ENCODE measurements at places on chromosomes 1 and 21. TPM values are rescaled to one million over a fixed set of nuclear protein-coding genes. Genes with fewer than 3 reads are reported as not detected.

DNA sequence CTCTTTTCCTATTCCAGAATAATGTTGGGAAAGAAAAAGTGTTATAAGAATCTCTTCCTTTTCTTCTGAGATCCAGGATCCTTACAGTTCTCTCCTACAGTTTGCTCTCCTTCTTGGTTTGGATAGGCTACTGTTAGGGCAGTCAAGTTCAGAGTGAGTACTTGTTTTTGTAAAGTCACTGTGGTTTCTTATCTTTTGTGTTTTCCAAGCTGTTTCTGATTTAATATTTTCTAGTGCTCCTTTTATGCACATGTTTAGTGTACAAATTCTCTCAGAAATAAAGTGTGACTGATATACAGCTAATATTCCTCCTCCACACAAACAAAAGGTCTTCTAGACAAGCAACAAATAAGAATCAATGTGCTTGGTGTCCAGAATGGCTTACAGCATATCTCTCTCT lies 107.7 kb downstream of the BACH1 start:
- H3K27ac ChIP-seq = no peak overlapping the region
- H3K36me3 ChIP-seq = no peaks in the 10 kb centered on the region
- DNase-seq = no peak

DNA sequence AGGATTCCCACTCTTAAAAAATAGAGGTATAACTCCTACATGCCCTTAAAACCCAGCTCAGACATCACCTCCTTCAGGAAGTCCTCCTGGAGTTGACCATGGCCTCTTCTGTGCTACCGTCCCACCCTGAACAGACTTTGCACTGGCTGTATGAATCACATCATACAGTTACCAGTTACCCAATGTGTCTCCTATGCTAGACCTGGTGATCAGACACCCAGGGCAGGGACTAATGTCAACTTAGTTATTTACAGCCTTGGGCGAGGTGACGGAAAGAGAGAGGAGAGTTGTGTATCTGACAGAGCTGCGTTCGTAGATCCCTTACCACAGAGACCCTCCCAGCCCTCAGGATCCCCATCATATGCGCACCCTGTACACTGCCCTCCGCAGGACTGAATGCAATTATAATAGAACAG lies 72.7 kb downstream of the SLC66A1 start:
- no peaks in the 10 kb centered on the region for H3K36me3 ChIP-seq
- peak overlapping the region; percentile 82 for H3K27ac ChIP-seq
- H3K4me3 ChIP-seq = no peak overlapping the region

GPR37L1 gene
- total RNA-seq = 0.06 TPM

PRR9 gene
- not detected for total RNA-seq

DNA sequence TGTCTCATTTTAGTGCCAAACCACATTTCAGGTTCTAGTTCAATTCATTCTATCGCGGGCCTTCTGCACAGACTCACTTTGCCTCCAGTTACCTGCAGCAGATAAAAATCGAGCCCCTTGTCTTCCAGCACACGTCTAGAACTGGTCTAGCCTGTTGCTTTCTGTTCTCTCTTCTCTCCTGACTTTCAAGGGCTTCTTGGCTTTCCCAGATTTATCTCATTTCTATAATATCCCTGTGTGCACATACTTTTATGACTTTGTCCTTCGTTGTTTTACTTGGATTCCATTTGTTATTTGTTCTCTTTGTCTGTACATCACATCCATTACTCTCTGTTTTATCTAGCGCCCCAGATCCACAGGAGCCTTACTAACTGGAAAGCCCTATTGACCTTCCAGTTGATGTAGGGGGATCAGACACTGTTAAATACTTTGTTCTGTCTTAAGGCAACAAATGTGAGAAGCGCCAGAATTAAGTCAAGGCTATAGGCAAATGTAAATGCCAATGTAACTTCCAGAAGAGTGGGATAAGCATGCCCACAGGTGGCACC lies 284.5 kb upstream of the ADGRL4 start:
- no peak overlapping the region for H3K4me3 ChIP-seq
- no peaks in the 10 kb centered on the region for H3K36me3 ChIP-seq
- peaks cover 6% of the 10 kb centered on the region for H3K4me1 ChIP-seq
- H3K27me3 ChIP-seq = no peaks in the 10 kb centered on the region
- no peak for DNase-seq

- H3K27ac ChIP-seq = no peak overlapping the region
- no peaks in the 10 kb centered on the region for H3K36me3 ChIP-seq
- H3K27me3 ChIP-seq = peaks cover 1% of the 10 kb centered on the region
- H3K4me1 ChIP-seq = no peaks in the 10 kb centered on the region
These were observed 5.8 kb upstream of the SDHB start for GRCh38 chr1:17059391-17060305.

DNA sequence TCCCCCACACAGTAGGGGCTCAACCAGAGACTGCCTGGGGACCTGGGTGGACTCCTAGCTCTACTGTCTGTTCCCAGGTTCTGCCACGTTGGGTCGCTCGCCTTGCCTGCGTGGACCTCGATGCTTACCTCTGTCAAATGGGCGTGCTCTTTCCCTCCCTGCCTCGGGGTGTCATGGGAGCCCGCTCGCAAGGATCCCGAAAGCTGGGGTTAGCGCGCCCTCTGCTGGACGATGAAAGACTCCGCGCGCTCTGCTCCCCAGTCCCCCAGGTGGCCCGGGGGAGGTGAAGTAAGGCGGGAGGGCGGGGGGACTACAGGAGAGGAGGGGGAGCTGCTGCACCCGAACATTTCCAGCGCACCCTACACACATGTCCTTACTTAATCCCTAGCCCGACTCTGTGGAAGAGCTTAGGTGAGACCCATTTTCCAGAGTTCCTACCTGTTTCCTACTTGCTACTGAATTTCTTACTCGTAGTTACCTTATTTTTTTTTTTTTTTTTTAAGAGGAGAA lies 2.3 kb upstream of the BSND start:
- H3K4me1 ChIP-seq = no peaks in the 10 kb centered on the region
- no peak overlapping the region for H3K4me3 ChIP-seq
- no peaks in the 10 kb centered on the region for H3K27me3 ChIP-seq
- H3K27ac ChIP-seq = no peak overlapping the region
- DNase-seq = peak; percentile 95

MYOG gene
- total RNA-seq = not detected

DNA sequence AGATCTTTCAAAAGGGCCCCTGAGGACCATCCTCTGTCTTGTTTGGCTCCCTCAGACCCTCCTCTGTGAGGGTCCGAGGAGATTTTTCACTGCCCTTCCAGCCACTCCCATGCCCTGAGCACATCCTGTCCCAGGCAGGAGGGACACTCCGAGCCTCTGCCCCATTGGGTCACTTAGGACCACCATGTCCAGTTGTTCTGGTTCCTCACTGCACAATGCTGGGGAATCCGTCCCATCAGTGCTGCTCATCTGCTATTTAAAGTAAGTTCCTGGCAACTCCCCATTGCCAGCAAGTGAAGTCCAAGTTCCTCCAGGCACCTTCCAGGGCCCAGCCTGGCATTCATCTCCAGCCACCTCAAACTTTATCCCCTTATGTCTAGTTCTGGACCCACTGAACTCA lies 117.5 kb upstream of the GRIK3 start:
- no peaks in the 10 kb centered on the region for H3K4me1 ChIP-seq
- no peaks in the 10 kb centered on the region for H3K36me3 ChIP-seq
- H3K4me3 ChIP-seq = no peak overlapping the region
- H3K27me3 ChIP-seq = no peaks in the 10 kb centered on the region
- DNase-seq = no peak
- H3K27ac ChIP-seq = no peak overlapping the region

TPTE gene
- total RNA-seq = not detected

DNA sequence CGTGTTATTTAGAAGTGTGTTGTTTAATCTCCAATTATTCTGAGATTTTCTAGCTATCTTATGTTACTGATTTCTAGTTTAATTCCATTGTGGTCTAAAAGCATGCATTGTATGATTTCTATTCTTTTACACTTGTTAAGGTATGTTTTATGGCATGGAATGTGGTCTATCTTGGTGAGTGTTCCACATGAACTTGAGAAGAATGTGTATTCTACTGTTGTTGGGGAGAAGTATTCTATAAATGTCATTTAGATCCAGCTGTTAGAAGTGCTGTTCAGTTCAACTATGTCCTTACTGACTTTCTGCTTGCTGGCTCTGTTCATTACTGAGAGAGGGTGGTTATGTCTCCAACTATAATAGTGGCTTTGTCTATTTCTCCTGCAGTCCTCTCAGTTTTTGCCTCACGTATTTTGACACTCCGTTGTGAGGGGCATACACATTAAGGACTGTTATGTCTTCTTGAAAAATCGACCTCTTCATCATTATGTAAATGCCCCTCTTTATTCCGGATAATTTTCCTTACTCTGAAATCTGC lies 12.0 kb upstream of the PLA2G5 start:
- DNase-seq = no peak
- H3K4me3 ChIP-seq = no peak overlapping the region
- no peaks in the 10 kb centered on the region for H3K27me3 ChIP-seq
- H3K27ac ChIP-seq = no peak overlapping the region
- no peaks in the 10 kb centered on the region for H3K4me1 ChIP-seq
- no peaks in the 10 kb centered on the region for H3K36me3 ChIP-seq
